ENCODE measurements at places on chromosomes 7 and 10.

GRCh38 chr10:21849607-21850006 lies 153.9 kb downstream of the DNAJC1 start:
- no peak overlapping the region for H3K27ac ChIP-seq
- no peak overlapping the region for H3K4me3 ChIP-seq
- DNase-seq, result no peak
- H3K4me1 ChIP-seq, result no peaks in the 10 kb centered on the region

DNA sequence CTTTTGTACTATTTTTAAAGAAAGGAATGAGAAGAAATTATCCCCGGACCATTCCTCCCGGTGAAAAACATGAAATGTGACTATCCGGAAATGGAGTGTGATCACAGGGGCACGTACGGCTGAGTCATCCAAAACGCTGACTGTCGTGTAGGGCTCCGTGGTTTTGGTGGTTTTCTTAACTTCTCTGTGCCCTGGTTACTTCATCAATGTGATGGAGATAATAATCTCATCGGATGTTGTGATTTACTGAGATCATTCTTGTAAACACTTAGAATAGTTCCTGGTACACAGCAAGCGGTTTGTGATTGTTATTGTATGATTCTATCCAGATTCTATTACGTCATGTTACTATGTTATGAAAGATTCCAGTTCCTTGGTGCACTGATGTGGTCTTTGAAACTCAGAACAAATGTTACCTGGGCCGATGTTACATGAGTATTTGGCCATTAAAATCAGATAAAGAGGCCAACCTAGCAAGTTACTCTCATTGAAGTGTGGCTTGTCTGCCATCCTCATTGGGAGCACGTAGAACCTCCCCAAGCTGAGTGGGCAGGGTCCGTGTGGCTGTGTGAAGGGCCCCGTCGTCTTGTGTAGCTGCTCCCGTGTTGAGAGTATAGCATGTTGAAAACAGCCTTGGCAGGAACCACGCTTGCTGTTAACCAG lies 99.5 kb downstream of the CAMK1D start:
- no peak overlapping the region for H3K27ac ChIP-seq
- H3K36me3 ChIP-seq, result no peaks in the 10 kb centered on the region
- peaks cover 19% of the 10 kb centered on the region for H3K4me1 ChIP-seq
- H3K27me3 ChIP-seq, result no peaks in the 10 kb centered on the region
- DNase-seq, result no peak
- peak overlapping the region; percentile 9 for H3K4me3 ChIP-seq

- no peaks in the 10 kb centered on the region for H3K4me1 ChIP-seq
- no peaks in the 10 kb centered on the region for H3K36me3 ChIP-seq
- H3K27me3 ChIP-seq, result no peaks in the 10 kb centered on the region
- DNase-seq, result no peak
Measured at GRCh38 chr10:88457660-88458059, 125.5 kb downstream of the RNLS start.

DNA sequence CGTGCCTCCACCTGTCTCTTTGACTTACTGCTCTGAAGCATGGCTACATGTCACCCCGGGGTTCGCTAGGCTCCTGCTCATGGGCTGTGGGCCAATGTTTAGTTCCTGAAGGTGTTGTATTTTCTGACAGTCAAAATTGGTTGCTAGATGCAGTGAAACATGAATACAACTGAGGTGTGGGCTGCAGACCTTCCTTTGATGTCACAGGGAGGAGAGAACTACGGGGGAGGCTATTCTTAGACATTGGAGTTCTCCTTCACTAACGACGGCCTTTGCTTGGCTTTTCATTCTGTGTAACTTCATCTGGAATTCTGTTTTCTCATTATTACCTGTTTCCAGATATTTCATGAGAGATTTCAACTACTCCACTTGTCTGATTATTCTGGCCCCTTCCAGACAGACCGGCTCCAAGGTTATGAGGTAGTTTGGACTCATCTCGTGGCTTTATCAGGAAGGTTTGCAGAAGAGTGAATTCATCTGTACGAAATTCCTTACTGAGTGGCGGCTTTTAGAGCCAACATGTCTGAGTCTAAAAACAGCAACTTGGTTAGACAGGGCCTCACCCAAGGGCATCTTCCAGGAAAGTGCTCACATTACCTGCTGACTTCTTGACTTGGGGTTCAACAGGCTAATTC lies 774.7 kb downstream of the SUGCT start:
- no peaks in the 10 kb centered on the region for H3K27me3 ChIP-seq
- H3K4me3 ChIP-seq, result no peak overlapping the region
- H3K36me3 ChIP-seq, result no peaks in the 10 kb centered on the region
- no peaks in the 10 kb centered on the region for H3K4me1 ChIP-seq

GRCh38 chr10:11448545-11449244 lies 162.8 kb downstream of the USP6NL start:
- no peaks in the 10 kb centered on the region for H3K36me3 ChIP-seq
- H3K4me3 ChIP-seq, result no peak overlapping the region
- no peak overlapping the region for H3K27ac ChIP-seq
- no peak for DNase-seq
- H3K27me3 ChIP-seq, result peaks cover 38% of the 10 kb centered on the region

DNA sequence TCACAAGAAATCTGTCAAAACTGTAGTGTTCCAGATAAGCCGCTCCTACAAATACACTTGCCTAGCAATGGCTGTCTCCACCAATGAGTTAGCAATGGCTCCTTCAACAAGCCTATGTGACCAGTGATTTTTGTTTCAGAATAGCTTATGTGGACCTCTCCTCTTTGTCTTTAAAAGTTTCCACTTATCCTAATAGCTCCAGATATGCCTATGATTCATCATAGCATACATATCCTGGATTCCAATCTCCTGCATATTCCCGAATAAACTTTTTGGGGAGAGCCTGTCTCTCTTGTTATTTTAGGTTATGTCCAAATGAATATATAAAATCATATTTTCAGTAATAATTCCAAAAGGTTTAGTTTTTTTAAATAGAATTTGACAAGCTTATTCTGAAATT lies 510.6 kb downstream of the ARL4A start:
- no peak for DNase-seq
- no peaks in the 10 kb centered on the region for H3K4me1 ChIP-seq
- H3K4me3 ChIP-seq, result no peak overlapping the region
- no peaks in the 10 kb centered on the region for H3K36me3 ChIP-seq
- no peaks in the 10 kb centered on the region for H3K27me3 ChIP-seq

- H3K27ac ChIP-seq, result no peak overlapping the region
- no peaks in the 10 kb centered on the region for H3K36me3 ChIP-seq
- DNase-seq, result no peak
Measured at GRCh38 chr7:41889040-41889439, 186.2 kb upstream of the INHBA start.

Data from esophagus muscularis mucosa (tissue), 4 donors.